ENCODE measurements at places on chromosomes 2 and 18. TPM values are rescaled to one million over a fixed set of nuclear protein-coding genes. Genes with fewer than 3 reads are reported as not detected.
A peak's percentile ranks its signal among the peaks of the same experiment; 100 is the strongest.

- DNase-seq = no peak
These were observed 19.9 kb upstream of the ENOSF1 start for GRCh38 chr18:732371-732770.

GRCh38 chr2:46841621-46842020 lies 74.0 kb downstream of the MCFD2 start:
- DNase-seq = no peak

GRCh38 chr18:9539283-9539682 lies 64.0 kb downstream of the RALBP1 start:
- no peak for DNase-seq

DNA sequence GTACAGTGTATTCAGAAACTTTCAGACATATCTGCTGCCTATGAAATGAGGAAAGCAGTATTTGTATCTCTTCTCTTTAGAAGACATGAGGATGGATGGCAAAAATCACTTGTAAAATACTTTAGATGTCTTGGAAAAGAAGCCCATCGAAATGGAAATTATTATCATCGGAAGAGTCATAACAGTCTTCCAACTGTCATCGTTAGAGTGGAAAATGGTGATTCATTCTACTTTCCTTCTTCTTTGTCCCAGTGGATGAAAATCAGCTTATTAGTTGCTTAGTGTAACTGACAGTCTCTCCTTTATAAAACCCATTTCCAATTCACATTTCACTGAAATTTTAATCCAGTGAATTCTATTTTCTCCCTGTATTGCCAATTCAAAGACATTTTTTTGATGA lies 1323.7 kb upstream of the PIK3C3 start:
- no peak for DNase-seq

DNA sequence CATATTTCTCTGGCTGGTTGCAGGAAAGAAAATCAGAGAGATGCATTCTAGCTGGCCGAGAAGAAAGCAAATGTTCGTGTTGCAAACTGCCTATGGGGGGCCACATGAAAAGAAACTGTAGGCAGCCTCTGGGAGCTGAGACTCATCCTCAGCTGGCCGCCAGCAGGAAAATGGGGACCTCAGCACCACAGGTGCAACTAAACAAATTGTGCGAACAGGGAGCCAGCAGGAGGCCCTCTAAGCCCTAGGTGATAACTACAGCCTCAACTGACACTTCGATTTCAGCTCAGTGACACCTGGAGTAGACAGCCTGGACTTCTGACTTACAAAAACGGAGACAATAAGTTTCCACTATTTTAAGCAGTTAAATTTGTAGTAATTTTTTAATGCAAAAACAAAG lies 107.3 kb downstream of the DTNB start:
- DNase-seq = no peak

DNA sequence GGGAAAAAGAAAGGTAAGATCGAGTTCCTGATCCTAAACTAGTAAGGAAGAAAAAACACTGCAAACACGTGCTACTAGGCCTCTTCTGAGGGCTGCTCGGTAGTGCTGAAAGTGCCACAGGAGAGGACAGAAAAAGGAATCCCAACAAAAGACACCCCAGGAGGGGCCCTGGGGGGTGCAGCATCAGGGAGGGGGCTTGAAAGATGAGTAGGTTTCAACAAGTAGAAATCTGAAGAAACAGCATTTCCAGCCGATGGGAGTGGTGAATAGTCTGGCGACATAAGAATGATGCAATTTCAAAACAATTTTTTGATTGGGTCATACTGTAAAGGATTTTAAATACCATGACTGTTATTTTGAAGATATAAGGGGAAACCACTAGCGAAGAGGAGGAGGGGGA lies 98.6 kb downstream of the NOL10 start:
- no peak for DNase-seq

GRCh38 chr2:3298191-3298590 lies 79.4 kb downstream of the EIPR1 start:
- no peak for DNase-seq

DNA sequence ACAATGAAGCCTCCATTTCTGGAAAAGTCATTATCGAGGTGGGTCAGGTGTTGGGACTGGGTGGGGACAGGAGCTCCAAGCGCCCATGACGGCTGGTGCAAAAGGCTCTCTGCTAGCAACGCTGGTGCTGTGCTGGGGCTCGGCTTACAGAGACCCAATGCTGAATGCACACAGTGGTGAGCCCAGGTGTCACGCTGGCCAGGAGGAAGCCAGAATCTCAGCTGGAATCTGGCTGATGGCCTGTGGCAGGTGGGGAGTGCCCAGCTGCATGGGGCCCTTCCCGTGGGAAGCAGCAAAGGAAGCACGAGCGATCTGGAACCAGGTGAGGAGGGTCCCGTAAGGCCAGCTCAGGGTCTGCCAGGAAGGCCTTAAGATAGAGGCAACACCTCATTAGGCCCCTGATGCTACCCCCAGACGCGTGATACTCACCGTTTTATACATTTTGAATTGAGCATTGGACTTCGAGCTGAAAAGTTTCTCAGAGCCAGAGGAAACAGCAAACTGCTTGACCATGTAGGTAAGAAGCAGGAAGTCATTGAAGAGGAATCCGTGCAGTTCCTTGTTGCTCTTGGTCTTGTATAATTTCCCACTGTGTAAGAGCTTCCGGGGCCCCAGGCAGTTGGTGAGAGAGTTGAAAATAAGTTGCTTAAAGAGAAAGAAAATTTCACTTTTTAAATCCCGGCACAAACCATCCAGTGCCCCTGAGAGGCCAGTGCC lies 34.7 kb downstream of the FAM228A start:
- DNase-seq = no peak

- no peak for DNase-seq
These were observed 59.2 kb upstream of the IL1R1 start for GRCh38 chr2:102083393-102083703.

GRCh38 chr2:6917071-6917760 lies at the start of gene RNF144A:
RNF144A (plus strand) TSS chr2:6917412; CDS start chr2:6996927, 79,515 bp downstream.
- DNase-seq = peak; percentile 74

- no peak for DNase-seq
These were observed 2.6 kb downstream of the LPIN1 start for GRCh38 chr2:11748861-11749645.

DNA sequence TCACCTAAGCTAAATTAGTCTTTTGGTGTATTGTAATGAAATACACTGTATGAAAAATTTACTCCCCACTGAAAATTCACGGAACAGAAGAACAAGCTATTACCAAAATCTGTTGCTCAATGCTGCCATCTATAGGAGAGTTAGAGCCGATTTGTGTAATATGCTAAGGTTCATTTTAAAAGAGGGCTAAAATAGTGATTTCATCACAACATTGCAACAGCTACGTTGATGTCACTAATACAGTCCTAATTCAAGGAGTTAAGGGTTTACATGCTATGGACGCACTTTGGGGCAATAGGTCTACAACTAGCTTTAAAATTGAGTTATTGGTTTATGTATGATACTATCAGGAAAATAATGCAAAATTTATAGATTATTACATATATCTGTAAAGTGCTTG lies 3.0 kb upstream of the IRS1 start:
- DNase-seq = no peak

- DNase-seq = no peak
These were observed 335.2 kb downstream of the GBX2 start for GRCh38 chr2:235832941-235833340.

DNA sequence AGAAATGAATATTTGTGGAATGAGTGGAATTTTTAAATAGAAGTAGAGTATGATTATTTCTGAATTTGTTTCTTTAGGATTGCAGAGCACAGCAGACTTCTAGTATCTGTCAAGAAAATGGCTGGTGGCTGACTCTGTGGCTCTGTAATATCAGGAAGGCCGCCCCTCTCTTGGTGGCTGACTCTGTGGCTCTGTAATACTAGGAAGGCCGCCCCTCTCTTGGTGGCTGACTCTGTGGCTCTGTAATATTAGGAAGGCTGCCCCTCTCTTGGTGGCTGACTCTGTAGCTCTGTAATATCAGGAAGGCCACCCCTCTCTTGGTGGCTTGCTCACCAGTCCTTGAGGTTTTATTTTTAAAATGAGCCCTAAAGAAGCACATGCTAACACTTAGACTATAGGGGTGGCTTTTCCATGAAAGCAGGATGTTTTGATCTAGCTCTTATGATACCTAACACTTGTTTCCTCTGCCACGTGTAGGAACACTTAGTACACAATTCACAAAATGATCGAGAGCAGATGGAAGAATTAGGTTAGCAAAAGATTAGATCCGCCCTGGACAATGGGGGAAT lies 85.1 kb upstream of the TTC39C start:
- no peak for DNase-seq

DNA sequence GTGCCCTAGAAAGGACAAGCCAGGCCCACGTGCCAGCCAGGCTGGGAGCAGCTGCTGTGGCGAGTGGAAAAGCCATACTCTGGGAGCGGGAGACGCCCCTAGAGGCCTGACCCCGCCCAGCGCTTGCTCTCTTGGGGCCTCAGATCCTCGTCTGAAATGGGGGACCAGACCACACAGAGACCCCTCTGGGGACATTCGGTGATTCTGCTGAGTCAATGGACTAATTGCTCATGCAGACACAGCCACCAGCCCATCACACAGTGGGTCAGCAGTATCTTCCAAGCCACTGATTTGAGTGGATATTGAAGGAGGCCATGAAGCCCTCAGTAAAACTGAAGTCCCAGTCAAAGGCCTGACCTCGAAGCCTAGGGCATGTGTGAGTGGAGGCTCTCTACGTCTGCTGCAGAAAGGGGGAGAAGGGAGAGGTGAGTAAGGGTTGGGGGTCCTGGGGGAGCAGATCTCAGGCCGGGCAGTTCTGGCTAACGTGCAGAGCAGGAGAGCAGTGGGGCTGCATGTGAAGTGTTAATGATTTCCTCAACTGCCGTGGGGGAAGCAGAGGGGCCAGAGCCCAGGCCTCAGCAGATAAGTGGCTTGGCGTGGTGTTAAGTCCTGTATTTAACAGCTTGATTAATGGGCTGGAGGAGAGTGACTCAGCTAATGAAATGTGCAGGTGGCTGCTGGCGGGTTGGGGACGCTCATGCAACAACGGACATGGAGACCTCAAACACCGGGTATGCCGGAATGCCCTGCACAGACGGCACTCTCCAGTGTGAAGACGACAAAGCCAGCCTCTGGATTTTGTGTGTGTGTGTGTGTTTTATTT lies 104.4 kb upstream of the TWIST2 start:
- no peak for DNase-seq

GRCh38 chr2:45583977-45584376 lies 27.1 kb downstream of the SRBD1 start:
- DNase-seq = no peak

DNA sequence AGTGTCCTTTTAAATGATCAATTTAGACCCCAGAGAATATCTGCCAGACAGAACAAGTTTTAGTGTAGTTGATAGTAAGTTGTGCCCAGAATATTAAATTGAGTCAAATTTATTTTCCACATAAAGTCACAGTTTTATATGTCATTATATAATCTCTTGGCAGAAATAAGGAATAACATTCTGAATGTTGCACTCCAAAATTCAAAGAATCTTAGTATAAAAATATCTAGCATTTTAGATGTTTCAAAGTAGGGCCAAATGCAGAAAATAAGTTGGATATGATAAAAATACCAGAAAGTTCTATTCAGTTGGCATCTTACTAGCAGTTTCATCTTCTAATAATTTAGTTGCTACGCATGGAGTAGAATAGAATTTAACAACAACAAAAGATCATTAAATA lies 33.5 kb downstream of the SCN1A start:
- DNase-seq = no peak

DNA sequence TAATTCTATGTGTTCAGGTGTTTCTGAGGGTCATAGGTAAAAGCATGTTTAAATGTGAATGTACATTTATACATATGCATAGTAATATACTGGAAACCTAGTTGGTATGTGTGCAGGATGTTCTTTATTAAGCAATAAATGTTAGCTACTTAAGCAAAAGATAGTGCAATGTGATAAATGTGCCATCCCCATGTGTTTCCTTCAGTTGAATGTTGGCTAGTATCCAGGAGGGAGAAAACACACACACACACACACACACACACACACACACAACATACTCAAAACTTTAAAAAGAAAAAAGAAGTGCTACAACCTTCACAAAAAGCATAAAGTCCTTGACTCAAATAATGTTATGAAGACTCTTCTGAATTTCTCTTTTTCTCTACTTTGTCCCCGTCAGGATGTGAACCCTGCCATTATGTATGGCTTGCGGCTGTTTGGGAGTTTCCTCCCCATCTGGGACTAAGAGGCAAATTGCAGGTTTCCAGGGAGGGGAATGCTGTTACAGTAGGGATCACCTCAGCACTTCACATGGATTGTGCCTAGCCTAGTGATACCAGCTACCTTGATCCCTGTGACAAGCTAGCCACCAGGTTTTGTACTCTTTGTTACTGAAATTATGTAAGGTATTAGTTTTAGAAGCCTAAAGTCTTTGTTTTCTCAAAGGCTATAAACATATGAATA lies 82.6 kb downstream of the IKZF2 start:
- DNase-seq = no peak

GRCh38 chr18:9846162-9846925 lies 39.4 kb upstream of the TXNDC2 start:
- DNase-seq = no peak

DNA sequence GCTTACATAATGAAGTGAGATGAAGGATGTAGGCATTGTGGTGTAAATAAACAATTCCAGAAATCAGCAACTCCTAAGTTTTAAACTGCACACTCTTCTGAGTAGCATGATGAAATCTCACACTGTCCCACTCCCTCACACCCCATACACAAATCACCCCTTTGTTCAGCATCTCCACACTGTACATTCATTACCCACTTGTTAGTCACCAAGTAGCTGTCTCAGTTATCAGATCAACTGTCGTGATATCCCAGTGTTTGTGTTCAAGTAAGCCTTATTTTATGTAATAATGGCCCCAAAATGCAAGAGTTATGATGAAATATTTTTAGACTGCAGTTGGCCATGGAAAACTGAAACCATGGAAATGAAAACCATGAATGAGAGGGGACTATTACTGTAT lies 135.7 kb downstream of the GRB14 start:
- no peak for DNase-seq

GRCh38 chr18:38695559-38696280 lies 1130.1 kb upstream of the CELF4 start:
- DNase-seq = no peak

The PID1 gene
- 48.0 TPM for total RNA-seq

The SPEG gene
- 6.5 TPM for total RNA-seq

The FOXI3 gene
- total RNA-seq = not detected

The BOLL gene
- not detected for total RNA-seq

The SOX11 gene
- total RNA-seq = 0.03 TPM

The DPP10 gene
- total RNA-seq = 0.80 TPM

The GULP1 gene
- total RNA-seq = 27.6 TPM

The FAP gene
- 3.4 TPM for total RNA-seq

The INHBB gene
- total RNA-seq = 5.2 TPM
